CD4-positive, alpha-beta T cell treated with Interleukin-4 for 1 hour (primary cell): ENCODE measurements at places on chromosomes 5 and 9.

DNA sequence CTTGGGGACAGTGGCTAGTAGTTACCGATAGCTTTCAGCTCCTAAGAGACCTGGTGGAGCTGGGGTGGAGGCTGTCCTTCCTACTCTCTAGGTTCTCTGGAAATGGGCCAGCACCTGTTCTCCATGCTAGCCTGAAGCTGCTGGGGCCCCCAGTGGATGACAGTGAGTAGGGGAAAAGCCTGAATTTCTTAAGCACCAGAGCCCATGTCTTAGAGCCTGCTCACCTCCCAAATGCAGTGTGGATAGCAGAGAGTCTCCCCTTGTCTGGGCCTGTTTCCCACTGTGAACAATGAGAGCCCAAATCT is 105.8 kb downstream of the DAB2IP start:
- DNase-seq: no peak

DNA sequence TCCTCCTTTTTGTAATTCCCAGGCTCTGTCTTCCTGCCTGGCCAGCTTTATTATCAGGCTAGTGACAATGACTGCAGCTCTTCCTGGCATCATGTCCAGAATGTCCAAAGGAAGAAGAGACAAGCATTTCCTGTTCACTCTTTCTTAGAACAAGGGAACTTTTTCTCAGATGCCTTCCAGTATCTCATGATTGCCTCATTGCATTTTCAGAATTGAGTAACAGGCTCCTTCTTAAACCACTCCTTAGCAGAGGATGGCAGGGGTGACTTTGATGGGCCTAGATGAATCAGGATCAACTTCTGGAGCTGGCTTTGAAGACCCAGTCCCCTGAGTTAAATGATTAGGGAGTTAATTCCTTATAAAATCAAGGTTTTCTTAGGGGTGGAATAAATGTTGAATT is 92.9 kb upstream of the RASGRF2 start:
- no peak for DNase-seq

DNA sequence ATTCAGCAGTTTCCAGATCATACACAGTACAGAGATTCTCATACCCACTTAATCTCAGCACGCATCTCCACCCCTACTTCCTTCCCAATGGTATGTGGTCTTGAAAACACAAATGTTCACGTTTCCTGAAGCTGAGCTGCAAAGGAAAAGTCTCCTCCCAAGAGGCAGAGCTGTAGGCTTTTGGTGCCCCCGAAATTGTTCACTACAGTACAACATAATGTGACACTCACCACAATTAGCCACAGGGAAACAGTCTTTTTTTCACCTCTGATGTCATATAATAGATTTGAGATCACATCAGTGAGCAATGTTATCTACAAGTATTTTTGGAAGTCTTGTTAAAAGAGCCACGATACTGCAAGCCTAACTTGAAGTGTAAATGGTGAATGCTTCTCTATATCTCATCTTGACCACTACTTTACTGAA is 40.2 kb downstream of the NFIB start:
- DNase-seq: no peak

DNA sequence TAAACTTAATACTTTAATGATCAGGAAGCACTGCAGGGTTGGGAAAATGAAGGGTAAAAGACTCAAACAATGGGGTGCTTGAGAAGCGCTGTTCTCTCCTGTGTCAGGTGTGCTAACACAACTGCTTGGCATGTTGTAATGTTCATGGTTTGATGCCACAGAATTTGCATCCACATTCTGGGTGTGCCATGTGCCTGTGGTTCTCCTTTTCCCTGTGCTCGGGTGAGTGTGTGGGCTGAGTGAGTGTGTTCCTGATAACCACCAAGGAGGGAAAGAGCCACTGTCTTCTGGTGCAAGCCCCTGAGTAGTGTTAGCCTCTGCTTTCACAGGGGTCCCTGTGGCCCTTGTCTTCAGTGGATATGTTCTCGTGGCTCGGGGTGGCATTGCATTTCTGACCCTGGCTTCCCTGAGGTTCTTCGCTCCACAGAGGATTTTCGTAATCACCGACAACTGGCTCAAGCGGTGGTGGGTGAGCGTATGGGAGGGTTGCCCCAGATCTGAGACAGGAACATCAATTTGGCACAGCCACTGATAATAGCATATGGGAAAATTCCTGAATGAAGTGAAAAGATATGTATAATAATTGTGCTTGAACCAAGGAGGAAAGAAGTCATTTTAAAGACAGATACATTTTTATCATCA is 102.0 kb downstream of the MVB12B start:
- no peak for DNase-seq

- no peak for DNase-seq
Measured at GRCh38 chr5:57338068-57338867, 144.3 kb downstream of the ACTBL2 start.
